Retina (tissue), 1 donor: ENCODE measurements at places on chromosomes 4 and X.

DNA sequence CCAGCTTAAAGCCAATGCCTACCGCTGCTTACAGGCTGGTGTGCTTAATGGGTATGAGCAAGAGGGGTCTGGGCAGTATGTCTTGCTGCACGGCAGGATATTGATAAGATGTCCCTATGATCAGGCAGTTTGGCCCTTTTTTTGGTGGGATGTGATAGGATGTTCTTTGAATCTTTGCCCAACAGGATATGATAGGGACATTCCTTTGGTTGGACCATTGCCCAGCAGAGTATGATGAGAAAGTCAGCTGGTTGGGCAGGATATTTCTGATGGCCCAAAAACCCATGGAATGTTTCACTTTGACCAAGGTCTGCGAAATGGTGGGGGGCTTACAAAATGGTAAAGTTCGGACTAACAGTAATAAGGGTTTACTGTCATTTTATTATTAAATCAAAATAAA is 1060.6 kb downstream of the STIM2 start:
- no peak for DNase-seq

DNA sequence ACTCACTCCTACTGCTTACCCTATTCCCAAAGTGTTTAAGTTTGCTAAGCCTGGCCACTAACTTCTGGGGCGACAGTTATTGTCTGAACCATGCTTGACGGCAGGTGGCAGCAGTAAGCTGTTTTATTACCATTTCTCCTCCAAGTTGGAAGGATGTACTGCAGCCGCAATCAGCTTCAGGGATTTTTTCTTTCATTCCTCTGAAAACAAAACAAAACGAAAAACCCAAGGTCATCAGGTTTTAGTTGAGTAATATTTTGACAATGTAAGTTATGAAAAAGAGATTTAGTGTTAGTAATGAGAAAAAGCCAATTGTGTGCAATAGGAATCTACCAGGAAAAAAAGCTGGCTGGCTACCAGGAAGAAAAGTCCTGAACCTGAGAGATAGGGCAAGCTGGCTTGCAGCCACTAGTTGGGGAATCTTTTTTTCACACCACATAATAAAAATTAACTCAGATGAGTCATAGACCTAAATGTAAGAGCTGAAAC is 13.2 kb upstream of the RAB9B start:
- DNase-seq = peak; percentile 57

- no peak for DNase-seq
Observed at GRCh38 chrX:132059973-132060540, 37.0 kb downstream of the STK26 start.

DNA sequence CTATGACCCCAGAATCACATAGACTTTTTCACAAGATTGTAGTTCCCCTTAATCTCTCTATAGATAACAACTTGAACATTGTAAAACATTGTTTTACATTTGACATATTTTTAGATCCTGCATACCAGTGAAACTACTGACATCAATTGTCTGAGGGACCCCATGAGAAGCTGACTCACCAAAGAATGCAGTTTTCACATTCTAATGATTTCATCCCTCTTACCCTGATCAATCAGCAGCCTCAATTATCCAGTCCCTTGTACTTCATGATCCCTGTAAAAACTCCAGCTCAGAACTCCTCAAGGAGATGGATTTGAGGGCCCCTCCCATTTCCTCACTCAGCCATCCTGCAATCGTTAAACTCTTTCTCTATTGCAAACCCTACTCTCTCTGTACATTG is 411.0 kb upstream of the NDST3 start:
- no peak for DNase-seq

DNA sequence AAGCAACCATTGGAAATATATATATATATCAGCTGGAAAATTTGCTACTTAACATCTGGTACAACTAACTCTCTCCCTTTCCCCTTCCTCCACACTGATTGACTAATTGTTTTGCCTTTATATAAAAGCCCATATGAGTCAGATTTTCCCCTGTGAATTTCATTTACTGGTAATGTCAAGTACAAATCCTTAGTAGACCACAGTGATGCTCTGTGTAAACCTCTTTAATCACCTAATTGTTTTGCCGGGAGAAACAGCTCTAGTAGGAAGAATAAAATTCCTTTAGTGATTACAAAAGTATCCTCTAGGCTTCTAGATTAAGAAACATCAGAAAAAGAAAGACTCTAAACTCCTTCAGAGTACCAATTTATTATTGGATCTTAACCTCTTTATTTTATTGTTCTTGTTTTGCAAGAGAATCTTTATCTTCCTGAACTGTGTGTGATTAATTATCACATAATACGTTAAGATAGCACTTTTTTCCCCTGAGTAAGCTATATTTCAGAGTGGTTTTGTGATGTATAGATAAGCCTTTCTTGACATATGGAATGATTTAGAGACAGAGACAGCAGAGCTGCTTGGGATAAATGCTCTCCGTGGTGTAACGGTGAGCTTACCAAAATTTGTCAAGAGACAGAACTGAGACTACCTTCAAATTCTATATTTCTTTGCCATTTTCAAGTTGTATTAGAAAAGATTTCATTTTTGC is 1606.4 kb upstream of the TENM3 start:
- no peak for DNase-seq

DNA sequence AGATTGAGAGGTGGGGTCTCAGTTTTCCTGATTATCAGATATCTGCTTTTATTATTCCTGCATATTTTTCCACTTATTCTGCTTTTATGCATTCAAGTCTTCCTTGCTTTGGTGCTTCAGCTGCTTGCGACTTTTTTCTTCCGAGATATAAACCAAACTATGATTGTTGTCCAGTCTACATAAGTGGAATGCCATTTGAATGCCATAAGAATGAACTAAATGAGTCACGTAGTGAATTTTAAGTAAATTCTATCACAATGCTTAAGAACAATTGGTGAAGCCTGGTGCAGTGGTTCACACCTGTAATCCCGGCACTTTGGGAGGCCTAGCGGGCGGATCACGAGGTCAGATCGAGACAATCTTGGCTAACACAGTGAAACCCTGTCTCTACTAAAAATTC is 189.1 kb downstream of the PCDH18 start:
- no peak for DNase-seq

DNA sequence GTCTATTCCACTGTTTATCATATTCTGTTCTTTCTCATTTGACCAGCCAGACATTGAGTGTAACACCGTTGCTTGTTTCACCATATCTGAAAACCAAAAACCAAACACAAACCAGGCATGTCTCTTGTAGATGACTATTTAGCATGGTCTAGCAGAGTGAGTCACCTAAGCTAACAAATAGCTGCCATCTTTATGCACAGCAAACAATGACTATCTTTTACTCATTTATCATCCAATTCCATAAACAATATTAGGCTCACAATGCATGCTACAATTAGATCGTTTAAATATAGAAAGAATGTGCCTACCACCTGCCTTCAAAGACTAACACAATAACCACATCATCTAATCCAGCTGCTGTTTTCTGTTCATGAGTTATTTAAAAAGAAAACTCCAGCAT is 495.4 kb downstream of the PCDH19 start:
- DNase-seq = no peak

GRCh38 chr4:33837043-33837838 is 2407.1 kb downstream of the ARAP2 start:
- DNase-seq = no peak

DNA sequence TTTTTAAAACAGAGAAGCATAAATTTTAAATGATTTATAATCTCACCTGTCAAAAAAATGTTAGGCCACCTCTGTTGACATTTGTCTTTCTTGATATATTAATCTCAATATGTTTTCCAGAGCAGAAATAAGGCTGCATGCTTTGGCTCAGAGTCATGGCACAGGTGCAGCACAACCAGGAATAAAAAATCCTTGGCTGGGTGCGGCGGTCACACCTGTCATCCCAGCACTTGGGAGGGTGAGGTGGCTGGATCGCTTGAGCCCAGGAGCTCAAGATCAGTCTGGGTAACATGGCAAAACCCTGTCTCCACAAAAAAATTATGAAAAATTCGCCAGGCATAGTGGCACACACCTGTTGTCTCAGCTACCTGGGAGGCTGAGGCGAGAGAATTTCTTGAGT is 18.1 kb downstream of the CPLX1 start:
- no peak for DNase-seq

GRCh38 chr4:153469031-153469430 is 2.9 kb downstream of the TMEM131L start:
- no peak for DNase-seq

- DNase-seq = no peak
Observed at GRCh38 chr4:78766650-78767049, 9.5 kb upstream of the BMP2K start.

GRCh38 chr4:163415668-163416067 is 57.9 kb downstream of the TKTL2 start:
- DNase-seq = no peak

DNA sequence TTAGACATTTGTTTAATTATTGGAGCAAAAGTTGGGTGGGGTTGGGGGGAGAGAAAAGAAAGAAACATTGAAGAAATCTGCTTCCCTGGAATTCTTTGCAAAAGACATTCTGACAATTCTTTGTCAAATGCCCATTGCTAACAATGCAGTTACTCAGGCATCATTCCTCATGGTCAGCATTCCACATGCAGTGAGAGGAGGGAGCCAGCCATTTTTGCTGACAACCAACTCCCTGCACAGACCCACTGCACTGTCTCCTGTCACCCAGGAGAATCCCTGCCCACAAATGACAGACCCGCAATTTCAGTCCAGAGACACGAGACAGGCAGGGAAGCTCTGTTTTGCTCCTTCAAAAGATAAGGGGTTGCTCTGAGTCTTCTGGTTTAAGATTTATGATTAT is 985.1 kb upstream of the SLIT2 start:
- DNase-seq = no peak

DNA sequence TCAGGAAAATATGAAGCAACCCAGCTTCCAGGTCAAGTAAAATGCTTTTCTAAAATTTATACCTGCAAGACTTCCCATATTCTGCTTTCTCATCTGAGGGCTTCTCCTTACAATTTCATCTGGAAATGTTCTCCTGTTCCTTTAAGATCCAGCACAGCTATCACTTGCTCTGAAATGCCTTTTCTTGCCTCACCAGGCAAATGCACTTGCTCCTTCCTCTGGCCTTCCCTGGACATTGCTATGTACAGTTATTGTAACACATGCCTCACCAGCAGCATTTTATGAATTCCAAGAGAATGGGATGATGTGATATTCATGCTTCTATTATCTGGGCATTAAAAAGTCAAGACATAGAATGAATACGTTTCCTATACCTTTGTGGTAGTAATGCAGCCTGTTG is 842.1 kb upstream of the INTU start:
- no peak for DNase-seq

GRCh38 chrX:33218819-33219218 is 7.5 kb upstream of the DMD start:
- DNase-seq = no peak
